ENCODE measurements at places on chromosomes 12 and 14.

GRCh38 chr14:89625244-89625713, 208.2 kb upstream of the FOXN3 start:
- no peak for DNase-seq

DNA sequence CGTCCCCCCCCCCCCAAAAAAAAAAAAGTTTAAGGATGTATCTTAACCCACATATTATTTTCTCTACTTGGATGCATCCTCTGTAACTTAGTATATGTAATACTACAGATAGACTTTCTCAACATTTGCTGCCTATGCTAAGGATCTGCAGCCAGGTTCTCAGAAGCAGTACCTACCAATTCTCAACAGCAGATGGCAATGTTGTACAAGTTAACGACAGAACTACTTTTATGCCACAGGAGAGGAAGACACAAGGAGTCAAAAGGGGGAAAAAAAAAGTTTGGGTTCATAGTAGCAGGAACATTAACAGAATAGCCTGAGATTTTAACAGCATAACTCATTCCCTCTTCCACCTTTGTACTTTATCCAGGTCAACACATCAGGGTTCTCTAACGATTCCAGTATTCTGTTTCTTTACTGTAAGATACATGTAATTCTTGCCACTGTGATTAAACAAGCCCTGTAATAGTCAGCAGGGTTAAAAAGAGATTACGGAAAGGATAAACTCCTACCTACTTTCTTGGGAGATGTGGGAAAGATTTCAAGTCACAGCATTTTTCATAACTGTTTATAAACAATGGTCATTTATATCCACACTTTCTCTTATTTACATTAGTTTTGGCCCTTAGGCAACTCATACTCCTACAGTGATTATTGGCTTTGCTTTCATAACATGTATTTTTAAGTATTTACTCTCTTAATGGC, 5.7 kb upstream of the NEK9 start:
- DNase-seq = no peak

DNA sequence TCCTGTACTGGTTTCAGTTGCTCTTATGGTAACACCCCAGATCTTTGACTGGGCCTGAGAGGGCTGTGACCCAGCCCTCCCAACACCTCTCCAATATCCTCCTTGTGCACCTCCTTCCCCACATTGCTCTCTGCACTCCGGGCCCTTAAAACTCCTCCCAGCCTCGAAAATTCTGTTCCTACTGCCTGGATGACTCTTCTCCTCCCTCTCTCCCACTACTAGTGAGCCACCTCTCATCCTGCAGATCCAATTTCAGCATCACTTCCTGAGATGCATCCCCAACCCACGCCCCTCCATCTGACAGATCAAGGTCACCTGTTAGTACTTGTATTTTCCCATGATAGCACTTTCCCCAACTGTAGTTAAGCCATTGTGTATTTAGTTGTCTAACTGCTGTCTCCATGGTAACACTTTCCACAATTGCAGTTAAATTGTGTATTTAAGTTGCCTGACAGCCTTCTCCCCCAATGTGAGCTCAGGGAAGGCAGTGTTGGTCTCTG, 11.5 kb upstream of the NT5DC3 start:
- DNase-seq = no peak

- no peak for DNase-seq
Observed at GRCh38 chr14:23101213-23101970, 3.4 kb downstream of the CIROP start.

- DNase-seq = no peak
Observed at GRCh38 chr12:19248929-19249602, 119.5 kb downstream of the PLEKHA5 start.

DNA sequence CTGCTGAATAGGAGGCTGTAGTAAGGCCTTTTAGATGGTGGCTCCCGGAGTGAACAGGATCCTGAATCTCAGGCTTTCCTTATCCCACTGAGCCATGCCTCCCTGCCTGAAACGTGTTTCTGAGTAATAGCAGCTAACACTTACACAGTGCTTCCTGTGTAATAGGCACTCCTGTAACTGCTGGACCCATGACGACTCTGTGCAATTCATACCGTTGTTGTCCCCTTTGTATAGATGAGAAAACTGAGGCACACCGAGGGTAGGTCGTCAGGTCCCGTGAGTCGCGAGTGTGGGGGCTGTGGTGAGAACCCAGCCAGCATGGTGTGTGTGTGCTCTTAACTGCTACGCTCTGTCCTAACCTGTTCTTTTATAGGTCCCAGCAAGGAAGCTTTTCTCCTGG, 193.6 kb downstream of the CACNA1C start:
- no peak for DNase-seq

- peak; percentile 57 for DNase-seq
Observed at GRCh38 chr12:7113389-7113871, 4.4 kb upstream of the C1RL start.

- no peak for DNase-seq
Observed at GRCh38 chr12:40992674-40993073, 195.4 kb upstream of the PDZRN4 start.

DNA sequence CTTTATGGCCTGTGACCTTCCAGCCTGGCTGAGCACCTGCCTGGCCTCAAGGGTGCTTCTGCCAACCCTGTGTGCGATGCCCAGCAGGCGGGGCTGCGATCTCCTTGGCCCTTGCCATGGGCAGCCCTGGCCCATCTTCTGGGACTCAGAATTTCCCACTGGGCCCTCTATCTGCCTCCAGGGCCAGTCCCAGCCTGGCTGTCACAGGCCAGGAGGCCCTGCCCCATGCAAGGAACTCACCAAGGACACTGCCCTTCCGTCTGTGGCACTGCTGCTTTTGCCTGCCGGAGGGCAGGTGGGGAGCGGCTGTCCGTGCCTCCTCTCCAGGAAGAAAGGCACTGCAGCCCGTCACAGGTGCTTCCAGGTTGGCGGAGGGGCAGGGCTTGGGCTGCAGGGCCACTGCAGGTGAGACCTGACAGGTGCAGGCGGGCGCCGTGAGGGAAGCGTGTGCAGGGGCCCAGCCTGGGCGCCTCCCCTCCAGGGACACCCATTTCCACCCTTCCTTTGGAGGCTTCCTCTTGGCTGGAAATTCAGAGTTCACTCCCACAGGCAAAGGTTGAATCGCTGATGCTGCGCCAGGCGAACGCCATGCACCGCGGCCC, 177.8 kb downstream of the KIF26A start:
- DNase-seq = peak; percentile 87

DNA sequence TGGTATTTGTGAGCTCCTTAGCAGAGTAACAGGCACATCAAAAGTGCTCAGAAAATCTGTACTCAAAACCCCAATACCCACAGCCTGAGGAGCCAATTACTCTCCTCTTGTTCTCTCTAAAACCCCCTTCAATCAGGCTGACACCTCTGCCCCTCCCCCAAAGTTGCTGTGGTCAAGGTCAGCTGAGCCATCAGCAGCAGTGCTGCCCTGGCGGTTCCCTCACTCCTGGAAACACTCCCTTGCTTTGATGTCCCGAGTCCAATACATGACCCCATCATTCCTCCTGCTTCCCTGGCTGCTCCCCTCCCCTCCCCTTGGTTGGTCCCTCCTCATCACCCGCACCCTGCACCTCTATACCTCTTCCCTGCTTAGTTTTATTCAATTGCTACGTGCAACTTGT, 57.2 kb upstream of the C14orf132 start:
- no peak for DNase-seq

DNA sequence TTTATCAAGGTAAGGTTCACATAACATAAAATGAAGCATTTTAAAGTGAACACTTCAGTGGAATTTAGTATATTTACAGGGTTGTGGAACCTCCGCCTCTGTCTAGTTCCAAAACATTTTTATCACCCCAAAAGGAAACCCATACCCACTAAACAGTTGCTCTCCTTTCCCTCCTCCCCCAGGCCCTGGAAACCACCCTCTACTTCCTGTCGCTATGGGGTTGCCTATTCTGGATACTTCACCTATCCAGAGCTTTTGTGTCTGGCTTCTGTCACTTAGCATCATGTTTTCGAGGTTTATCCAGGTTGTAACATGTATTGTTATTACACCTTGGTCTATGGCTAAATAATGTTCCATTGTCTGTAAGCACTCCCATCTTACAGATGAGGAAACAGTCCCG, 27.7 kb upstream of the ZFP36L1 start:
- DNase-seq = no peak

DNA sequence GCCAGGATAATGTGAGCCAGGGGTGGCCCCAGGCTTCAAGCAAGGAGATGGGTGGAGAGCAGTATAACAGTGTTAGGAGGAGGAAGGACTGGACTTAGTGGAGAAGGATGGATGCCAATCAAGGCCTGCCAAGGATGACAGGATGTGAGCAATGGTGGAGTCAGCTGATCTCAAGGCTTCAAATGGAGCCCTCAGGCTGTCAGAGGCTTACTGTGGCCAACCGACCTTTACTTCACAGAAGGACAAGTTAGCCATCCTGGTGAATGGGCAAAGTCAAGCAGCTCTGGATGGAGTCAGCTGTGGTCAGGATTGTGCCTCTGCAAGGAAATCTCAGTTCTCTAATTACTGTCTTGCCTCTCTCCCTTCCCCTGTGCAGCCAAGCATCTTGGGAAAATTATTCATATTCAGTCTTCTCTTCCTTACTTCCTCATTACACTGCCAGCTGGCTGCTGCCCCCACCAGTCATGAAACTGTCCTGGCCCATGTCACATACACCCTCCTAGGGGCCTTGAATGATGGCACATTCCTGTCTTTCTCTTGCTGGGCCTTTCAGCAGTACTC, 7.6 kb upstream of the STAT6 start:
- no peak for DNase-seq

DNA sequence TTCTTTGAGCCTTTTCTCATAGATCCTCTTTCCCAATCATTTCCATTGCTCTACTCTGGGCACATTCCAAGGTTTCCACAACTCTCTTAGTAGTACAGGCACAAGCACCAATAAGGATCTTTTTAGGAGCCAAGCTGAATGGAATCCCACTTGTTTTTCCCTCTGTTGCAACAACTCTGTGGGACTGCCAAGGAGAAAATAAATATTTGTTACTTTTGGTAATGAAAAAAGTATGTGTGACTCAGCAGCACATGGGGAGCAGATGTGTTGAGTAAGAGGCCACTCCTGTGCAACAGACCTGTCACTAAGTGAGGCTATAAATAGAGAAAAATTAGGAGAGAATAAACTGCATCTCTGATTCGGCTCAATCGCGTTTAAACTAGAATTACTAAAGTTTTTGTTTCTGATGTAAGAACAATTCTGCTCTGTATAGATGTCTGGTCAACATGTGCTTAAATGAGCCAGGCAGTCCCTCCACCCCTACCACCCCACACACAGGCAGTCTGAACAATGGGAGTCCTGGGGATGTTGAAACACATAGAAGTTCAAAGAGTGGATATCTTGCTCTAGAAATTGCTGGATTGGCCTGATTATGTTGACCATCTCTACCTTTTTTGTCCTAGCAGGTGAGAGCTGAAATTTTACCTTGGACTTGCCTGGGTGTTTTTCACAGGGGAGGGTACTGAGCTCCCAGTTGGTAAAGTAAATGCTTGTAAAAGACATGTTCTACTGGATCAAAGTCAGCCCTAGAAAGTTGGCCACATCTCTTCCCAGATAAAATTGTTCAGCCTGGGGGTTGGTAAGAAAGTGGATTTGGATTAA, 244.3 kb upstream of the NOVA1 start:
- no peak for DNase-seq

DNA sequence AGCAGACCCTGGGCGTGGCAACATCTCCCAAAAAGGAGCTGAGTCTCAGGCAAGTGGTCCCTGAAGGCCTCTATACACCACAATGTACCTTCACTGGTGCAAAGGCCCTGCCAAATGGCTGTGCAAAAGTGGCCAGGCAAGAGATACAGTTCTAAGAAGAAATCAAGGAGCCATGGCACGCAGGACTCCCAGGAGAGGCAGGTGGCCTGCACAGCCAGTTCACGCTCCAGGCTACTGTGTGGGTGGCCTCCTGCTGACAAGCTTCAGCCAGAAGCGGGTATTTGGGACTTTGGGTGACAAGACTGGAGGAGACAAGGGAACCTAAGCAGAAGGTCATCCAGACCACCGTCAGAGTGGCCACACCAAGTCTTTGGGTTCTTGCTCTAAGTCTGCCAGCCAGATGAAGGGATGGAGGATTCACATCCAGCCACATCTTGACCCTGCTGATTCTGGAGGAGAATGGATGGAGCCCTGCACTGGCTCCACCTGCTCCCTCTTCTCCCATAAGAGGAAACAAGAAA, 20.5 kb upstream of the ZFP36L1 start:
- DNase-seq = no peak

GRCh38 chr12:127170226-127171180, 1096.5 kb upstream of the TMEM132C start:
- DNase-seq = no peak

DNA sequence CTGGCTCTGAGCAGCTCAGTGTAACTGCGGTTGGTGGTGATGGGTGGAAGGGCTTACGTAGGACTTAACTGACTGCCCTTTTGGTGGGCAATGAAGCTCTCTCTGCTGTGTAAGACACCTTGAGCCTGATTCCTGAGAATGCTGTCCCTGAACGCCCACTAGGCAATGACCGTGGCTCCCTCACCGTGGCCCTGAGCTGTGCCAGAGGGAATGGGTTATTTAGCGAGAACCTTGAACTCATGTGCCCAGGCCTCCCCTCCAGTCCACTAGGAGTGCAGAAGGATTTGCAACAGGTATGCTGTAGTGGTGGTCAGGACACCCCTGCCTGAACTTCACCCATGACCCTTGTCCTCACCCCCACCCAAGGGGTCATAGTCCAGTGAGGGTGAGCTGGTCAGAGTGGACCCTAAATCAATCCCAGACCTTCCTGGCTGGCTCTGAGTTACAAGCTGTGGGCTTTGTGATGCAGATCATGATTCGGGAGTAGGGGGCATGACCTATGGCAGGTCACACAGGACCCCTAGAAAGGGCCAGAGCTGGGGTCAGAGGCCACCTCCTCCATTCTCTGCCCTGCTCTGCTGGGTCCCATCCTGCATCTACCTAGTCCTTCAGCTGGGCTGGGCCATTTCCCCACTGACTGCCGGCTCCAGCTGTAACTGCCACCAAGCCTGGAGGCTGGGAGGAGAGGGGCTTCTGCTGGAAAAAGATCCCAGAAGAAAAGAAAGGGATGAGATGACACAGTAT, 14.5 kb upstream of the ANKRD33 start:
- peak; percentile 34 for DNase-seq

DNA sequence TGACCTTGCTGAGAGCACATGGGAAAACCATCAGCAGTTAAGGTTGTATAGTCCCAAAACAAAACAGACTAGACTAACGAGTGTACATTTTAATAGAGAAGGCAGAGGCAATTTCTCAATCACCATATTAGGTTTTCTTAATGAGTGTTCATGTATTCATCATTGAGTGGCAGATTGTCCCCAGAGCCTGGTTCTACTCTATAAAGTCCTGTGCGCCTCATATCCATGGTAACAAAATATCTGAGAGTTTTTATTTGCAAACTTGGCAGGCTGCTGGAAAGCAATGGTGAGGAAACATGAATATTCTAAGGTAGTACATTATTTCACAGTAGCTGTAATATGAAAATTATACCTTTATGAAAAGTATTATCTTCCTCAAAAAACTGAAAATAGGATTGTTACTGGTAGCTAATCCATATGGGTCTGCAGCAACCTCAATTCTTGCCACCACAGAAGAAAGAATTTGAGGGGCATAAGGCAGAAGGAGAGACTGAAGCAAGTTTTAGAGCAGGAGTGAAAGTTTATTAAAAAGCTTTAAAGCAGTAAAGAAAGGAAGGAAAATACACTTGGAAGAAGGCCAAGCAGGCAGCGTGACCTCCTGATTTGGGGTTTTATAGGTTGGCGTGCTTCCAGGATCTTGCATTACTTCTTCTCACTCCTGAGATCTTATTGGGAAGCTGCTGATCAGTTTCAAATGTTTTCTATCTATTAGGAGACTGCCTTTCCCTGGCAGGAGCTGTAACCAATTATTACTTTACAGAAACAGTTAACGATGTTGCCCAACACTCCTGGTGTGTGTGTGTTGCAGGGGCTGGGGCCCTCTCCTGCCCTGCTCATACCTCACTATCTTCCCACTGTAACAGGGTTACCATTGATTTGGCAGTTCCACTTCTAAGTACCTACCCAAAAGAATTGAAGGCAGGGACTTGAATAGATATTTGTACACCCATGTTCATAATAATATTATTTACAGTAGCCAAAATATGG, 154.0 kb upstream of the NUDT4 start:
- no peak for DNase-seq
